ENCODE measurements at places on chromosomes 1 and 21.

DNA sequence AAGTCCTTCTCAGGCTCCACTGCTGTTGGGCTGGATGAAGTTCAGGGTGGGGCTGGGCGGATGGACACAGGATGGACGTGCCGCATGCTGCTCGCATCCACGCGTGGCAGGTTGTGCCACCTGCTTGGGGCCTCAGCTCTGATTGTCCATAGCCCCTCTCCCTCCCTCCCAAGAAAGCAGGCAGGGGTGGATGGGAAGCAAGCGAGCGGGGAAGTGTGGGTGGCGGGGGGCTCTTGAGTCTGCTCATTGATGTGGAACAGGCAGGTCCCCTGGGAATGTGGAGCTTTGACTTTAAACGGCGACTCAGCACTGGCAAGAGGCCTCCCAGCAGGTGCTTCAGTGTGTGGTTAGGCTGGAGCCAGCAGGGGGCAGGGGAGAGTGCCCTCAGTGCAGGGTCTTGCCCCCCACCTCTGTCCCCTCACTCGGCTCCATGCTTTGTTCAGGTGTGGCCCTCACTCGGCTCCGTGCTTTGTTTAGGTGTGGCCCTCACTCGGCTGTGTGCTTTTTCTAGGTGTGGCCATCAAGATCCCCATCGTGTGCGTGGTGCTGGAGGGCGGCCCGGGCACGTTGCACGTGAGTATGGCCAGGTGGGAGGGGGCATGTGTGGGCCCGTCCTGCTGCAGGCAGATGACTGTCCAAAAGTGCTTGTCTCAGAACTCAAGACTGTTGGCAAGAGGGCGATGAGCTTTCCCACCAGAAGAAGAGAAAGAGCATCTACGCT is 23.9 kb downstream of the TRPM2 start:
- no peak for DNase-seq

GRCh38 chr1:30111431-30111830 is 612.0 kb downstream of the MATN1 start:
- no peak for DNase-seq

GRCh38 chr1:235642011-235642942 is 7.3 kb downstream of the GNG4 start:
- no peak for DNase-seq

DNA sequence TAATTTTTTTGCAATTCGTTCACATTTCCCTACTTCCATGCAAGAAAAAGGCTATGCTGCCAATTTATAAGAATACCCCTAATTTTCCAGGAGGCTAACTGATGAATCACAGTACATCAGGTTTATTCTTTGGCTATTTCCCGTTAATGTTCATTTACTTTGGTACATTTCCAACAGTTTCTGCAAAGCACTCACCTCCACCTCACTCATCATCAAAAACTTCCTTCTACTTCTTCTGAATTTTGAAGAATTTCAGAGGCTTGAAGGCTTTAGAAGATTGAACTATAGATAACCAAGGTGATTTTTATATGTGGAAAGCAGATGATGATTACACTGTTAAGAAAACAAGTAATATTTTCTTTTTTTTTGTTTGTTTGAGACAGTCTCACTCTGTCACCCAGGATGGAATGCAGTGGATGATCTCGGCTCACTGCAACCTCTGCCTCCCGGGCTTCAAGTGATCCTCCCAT is 60.5 kb upstream of the HP1BP3 start:
- no peak for DNase-seq

DNA sequence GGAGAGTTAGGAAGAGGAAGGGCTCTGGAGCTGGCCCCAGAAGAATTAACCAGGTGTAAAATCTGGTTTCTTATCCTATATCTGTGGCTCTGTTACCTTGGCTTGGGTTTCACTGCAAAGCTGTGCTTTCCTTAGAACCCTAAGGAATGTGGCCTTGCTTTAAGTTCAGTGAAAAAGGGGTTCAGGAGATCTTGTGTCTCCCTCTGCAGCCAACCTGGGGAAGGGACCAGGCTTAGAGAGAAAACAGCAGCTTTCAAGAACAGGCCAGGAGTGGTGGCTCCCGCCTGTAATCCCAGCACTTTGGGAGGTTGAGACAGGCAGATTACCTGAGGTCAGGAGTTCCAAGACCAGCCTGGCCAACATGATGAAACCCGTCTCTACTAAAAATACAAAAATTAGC is 16.1 kb upstream of the MYCL start:
- no peak for DNase-seq

DNA sequence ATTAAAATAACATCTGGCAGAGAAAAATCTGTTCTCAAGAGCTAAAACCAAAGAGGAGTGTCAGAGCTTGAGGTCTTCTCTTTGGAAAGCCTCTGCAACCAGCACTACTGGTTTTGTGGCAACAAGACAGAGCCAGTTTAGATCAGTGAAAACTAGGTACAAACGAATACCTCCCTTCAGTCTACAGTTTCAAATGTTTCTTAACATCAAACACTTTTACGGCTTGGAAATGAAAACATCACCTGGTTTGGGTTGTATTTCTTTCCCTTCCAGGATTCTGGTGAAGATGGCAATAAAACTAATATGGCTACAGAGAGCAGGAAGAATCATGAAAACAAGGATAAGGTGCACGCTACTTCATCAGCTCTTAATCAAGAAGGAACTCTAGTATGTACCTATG is 339.4 kb upstream of the ESRRG start:
- DNase-seq, result no peak

DNA sequence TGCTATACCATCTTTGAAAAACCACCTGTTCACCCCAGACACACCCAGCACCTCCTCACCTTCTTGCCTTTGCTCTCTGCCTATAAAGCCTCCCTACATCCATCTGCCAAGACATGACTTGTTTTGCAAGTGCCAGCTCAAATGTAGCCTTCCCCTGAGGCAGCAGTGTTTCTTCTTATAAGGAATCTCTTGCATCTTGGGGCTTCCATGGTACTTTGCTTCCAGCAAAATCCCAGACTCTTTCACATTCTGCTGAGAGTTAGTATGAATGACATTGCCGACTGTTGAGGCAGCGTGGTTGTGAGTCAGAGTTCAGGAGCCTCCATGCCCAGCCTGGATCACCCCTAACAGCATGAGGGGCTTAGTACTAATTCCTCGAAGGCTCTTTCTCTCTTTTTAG is 217.4 kb upstream of the RUNX1 start:
- DNase-seq, result no peak

GRCh38 chr1:156616463-156616862 is 2.8 kb upstream of the HAPLN2 start:
- no peak for DNase-seq

DNA sequence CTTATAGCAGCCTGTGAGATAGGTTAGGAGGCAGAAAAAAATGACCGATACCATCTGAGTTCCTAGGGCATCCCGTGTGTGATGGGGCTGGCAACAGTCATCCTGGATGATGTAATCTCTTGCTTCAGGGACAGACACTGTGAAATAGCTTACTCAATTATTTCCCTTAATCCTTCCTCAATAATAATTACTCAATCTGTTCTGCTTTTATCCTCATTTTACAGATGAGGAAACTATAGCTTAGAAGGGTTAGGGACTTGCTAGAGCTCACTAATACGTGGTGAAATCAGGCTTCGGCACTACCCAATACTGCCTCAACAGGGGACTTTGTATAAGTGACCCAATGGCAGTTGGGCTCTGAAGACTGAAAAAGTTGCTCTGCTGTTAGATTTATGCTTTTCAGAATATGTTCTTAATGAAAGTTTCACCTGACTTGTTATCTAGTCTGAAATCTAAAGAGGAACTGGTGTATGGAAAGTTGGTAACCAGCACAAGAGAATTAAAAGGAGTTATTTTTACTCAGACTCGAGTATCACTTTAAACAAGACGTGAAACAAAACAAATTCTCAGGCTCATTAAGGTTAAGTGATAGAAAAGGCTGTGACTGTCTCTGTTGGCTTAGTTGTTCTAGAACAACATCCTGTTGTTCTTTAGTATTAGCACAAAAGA is 14.4 kb downstream of the CD55 start:
- no peak for DNase-seq

DNA sequence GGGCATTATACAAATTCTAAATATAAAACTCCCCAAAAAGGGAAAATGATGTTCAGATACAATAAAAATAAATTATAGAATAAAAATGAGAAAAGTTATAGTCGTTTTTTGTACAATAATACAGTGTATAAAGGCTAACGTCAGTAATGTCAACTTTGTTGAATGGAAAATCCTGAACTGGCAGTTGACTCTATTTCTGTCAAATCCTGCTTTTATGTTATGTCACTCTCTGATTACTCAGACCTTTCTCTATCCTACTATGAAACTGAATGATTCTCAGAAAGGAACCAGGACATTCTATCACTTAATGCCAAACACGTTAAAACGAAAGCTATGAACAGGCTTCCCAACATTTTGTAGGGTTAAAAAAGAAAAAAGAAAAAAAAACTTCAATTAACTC is 636.4 kb downstream of the USP25 start:
- DNase-seq, result no peak

- DNase-seq, result no peak
Measured at GRCh38 chr1:171515299-171515698, 30.0 kb downstream of the PRRC2C start.

- no peak for DNase-seq
Measured at GRCh38 chr1:152657677-152658076, 5.5 kb upstream of the LCE2D start.

DNA sequence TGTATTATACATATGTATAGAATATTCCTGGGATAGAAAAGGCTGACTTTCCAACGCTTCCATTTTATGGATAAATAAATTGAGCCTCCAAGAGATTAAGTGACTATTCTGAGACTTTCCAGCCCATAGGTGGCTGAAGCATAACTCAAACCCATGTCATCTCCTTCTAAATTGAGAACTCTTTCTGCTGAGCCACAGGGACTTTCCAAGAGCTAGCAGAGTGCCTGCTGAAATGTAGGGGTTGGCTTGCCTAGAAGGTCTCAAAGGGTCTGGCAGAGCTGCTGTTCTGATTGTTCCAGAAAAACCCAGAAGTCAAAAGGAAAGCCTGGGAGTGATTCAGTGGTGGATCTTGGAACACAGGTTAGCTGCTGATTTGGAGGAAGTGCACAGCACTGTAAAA is 146.4 kb upstream of the BEND5 start:
- no peak for DNase-seq

DNA sequence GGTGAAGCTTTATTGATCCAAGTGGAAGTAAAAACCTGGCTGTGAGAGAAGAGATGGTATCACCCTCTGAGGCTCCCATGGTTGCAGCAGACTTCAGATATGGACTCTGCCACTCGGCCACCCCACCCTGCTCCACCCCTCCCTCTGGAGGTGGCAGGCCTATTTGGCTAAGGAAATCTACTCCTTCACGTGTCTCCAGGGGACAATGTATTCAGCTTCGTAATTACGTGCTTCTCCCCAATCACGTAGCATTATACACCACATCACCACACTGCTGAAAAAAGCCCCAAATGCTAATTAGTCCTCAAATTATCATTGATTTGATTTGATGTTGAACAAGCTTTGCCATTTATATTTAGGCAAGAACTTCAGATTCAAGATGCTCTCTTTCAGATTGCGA is 220.7 kb downstream of the OMA1 start:
- no peak for DNase-seq

GRCh38 chr1:66489972-66490601 is 43.9 kb upstream of the SGIP1 start:
- DNase-seq, result no peak

DNA sequence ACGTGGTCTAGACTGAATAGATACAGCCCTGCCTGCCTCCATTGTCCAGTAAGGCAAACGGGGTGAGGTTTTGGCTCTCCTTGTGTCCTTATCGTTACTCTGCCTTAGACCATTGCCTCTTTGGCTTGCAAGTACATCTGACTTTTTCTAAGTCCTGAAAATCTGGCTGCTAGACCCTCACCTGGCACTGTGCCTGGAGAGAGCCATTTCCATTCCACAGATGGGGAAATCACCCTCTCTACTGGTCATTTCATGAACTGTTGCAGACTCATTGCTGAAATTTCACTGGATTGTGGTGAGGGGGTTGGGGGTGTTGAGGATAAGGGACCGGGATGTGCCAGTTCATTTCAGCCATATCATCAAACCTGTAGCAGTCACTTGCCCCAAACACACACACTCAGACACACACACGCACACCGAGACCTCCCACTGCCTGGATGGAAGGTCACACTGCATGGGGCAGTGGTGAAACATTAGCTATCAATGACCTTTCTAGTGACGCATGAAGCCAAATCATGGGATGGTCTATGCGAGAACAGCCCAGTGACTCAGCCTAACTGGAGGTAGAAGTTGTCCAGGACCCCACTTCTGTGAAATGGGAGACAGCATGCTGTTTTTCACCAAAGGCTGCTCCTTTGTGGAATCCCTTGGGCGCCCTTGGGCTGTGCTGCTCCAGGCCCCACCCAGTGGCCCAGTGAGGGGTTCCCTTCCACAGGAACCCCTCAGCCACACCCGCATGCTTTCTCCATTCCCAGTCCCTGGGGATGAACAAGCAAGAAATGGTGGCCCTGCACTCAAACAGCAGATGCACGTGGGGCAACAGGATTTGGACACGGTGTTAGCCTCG is 34.9 kb upstream of the VASH2 start:
- no peak for DNase-seq

DNA sequence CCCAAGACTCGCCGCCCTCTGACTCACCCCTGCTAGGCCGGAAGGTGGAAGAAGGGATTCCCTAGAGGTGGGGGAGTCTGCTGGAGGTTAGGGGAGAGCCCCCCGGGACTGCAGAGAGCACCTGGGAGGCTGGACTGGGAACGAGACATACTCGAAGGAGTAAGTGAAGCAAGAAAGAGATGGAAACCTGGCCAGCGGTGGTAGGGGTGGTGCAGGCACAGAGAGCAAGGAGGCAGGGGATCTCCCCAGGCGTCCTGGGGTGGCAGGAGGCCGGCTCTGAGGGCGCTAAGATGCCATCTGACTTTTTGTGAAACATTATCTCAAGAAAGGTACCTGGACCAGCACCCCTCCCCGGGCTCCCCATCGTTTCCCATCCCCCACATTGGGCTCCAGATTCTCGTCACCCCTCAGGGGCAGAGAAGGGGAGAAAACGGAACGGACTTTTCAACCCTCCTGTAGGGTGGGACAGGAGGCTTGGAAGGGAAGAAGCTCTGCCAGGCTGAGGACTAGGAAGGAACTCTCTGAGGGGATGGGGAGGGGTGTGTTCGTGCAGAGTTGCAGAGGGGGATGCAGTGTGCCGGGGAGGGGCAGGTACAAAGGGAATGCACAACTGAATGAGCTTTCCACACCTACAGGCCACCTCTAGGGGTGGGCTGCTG is 708 bp downstream of the CHRNB2 start:
- DNase-seq, result no peak

DNA sequence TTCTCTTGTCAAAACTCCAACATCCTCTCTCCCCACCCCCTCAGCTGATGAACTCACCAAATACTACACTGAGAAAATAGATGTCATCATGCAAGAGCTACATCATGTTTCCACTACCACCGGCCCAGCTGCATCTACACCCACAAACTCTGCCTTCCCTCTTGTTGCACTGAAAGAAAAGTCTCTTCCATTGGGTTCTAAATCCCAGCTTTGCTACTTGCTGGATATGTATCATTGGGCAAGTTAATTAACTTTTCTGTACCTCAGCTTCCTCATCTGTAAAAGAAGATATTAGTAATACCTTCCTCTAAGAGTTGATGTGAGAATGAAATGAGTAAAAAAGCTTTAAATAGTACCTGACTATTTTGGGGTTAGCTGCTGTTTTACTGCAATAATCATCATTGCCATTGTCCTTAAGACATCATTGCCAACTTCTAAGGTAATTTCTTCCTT is 108.6 kb downstream of the OLFML2B start:
- no peak for DNase-seq

Measured in esophagus muscularis mucosa (tissue), 4 donors.